ENCODE measurements at places on chromosomes 2 and 18.

DNA sequence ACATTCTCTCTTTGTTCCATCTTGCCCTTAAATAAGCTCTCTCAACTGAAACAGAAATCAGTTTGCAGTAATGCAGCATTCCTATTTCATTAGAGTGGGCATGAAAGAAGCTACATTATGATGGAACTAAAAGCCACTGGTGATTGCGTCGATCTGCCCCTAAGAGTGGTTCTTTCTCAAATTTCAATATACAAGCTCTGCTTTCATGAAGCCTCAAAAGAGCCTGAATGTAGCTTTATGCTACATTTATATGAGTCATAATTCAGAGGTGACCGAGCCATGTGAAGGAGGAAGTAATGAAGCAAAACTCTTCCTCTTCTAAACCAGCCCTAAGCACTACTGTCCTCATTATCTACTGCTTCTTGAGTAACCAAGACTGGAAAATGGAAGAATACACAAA lies 64.8 kb upstream of the CYTIP start:
- no peak for DNase-seq

GRCh38 chr2:7788736-7789135 lies 871.5 kb downstream of the RNF144A start:
- DNase-seq, result no peak

DNA sequence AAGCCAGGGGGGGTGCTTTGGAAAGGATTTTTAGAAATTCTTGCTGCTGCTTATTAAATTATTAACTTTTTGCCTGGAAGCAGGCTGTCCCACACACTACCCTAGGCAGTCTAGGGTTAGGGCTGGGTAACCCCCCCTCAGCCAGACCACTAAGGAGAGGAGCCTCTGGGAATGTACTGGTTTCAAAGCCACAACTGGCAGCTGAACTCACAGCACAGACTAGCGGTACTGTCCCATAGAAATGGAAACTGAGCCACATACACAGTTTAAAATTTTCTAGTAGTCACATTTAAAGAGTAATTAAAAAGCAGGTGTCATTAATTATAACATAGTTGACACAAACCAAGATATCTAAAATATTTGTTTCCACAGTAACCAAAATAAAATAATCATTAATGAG lies 50.1 kb downstream of the SPRED2 start:
- no peak for DNase-seq

DNA sequence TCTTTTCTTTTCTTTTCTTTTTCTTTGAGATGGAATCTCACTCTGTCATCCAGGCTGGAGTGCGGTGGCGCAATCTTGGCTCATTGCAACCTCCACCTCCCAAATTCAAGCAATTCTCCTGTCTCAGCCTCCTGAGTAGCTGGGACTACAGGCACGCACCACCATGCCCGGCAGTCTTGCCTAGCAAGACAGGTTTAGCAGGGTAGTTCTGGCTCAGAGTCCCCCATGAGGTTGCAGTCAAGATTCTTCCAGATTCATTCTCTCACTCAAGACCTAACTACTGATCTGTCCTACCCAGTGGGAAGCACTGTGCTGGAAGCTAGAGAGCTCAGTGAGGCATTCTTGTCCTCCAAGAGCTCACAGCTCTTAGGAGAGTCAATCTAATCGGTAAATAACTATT lies 17.6 kb upstream of the ZAP70 start:
- DNase-seq, result no peak

GRCh38 chr2:239443666-239444567 lies 43.1 kb upstream of the HDAC4 start:
- DNase-seq, result no peak

Data from neural crest cell (in vitro differentiated cells).